ENCODE measurements at places on chromosomes 7 and 10. TPM values are rescaled to one million over a fixed set of nuclear protein-coding genes. Genes with fewer than 3 reads are reported as not detected.
A peak's percentile ranks its signal among the peaks of the same experiment; 100 is the strongest.

The MRLN gene
- polyA plus RNA-seq, result not detected

The HOXA4 gene
- 31.6 TPM for polyA plus RNA-seq

- DNase-seq, result no peak
Observed at GRCh38 chr7:25056368-25056767, 68.7 kb downstream of the CYCS start.

DNA sequence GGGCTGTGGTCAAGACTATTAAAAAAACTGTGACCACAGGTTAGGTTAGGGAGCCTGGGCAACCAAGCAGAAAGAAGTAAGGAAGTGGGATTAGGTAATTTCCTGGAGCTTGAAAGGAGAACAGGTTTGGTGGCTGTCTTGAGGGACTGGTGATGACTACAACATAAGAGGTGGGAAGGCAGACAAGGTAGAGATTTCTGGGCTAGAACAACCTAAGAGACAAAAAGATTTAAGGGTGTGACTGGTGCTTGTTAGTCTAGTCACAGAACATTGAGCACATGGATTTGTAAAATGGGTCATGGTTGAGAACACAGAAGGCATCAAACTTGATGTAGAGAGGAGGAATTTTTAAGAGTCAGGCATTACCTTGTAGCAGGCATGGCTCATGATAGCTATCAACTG, 123.7 kb upstream of the ASAH2 start:
- no peak for DNase-seq

DNA sequence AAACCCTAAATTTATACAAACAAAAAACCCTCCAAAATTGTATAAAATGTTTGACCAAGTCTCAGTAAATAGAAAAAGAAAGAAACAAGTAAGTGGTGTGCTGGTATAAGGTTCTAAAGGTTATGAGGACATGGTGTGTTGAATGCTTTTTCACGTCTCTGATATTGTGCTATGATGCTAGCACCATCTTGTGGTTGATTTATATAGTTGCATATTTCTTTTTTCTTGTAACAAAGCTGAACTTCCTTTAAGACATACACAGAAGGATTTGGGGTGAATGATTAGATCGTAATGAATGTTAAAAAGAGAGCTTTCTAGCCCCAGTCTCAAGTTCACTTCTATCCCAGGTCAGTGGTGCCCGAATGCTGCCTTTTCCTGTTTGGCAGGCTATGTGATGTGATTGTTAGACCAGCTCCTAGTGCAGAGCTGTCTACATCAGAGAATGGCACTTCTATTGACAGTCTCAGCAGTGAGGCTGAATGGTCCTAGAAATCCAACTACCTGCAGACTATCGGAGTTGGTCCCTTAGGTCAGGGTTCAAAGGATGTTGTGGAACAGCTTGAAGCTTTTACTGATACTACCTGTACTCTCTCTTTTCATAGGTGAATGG, 25.0 kb downstream of the VTI1A start:
- peak; percentile 21 for DNase-seq

Data from renal cortex interstitium (tissue), 15 donors.